HT1080 (cell line): ENCODE measurements at places on chromosomes 7 and 10.
A peak's percentile ranks its signal among the peaks of the same experiment; 100 is the strongest.

DNA sequence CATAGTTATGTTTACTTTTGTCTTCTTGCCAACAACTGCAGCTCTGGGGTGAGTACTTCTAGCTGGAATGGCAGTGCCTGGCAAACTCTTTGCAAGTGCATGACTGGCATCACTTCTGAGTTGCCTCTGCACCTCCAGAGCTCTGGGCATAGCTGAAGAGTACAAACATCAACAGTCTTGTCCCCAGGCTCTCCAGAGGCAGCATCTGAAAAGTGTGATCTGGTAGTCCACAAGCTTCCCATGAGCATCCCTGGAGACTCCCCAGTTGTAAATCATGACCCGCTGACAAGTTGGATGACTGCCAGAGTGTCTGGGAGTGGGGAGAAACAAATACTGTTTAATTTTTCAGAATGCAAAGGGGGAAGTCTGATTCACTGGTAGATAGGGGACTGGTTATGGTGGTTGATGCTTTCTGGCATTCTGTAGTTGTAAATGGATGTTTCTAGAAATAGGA is 138.9 kb upstream of the CDK13 start:
- peak; percentile 10 for DNase-seq

DNA sequence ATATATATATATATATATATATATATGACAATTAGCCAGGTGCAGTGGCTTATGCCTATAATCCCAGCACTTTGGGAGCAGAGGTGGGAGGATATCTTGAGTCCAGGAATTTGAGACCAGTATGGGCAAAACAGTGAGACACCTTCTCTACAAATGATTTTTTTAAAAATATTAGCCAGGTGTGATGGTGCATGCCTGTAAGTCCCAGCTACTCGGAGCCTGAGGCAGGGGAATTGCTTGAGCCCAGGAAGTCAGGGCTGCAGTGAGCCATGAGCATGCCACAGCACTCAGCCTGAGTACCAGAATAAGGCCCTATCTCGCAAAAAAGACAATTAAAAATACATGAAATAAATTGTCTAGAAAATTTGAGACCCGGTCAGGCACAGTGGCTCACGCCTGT is 47.2 kb upstream of the MSRB2 start:
- no peak for DNase-seq

GRCh38 chr7:553636-554111 is 34.0 kb upstream of the PDGFA start:
- no peak for DNase-seq

DNA sequence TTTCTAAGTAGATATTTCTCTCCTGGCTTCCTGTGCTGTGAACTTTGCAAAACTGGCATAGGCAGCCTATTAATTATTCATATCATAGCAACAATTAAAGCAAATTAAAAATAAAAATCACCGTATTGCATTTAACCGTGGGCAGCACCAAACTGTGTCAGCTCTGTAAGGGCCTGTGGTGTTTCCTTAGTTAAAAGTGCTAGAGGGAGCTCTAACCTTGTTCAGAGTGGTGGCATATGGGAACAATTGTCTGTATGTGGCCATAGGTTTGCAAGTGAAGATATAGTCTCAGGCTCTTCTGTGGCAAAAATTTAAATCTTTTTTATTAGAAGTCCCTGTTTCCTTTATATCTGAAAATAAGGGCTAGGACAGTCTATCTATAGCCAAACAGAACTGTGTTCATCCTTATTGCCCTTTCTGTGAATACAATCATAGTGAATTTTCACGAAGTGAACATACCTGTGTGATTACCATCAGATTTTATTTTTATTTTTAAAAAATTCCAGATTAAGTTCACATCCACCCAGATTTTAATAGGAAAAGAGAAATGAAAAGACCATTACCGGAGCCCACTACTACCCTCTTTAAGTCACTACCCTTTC is 92.6 kb downstream of the POLL start:
- DNase-seq: peak; percentile 1

DNA sequence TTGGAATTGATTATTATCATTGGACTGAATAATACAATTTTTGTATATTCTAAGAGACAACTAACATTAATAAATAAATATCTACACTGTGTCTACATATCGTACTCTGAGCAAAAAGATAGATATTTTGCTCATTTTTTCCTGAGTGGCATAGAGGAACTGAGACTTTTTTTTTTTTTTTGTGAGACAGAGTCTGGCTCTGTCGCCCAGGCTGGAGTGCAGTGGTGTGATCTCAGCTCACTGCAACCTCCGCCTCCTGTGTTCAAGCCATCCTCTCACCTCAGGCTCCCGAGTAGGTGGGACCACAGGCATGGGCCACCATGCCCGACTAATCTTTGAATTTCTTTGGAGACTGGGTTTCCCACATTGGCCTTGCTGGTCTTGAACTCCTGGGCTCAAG is 14.0 kb downstream of the KMT2E start:
- no peak for DNase-seq

GRCh38 chr7:51263631-51264484 is 52.8 kb downstream of the COBL start:
- no peak for DNase-seq

DNA sequence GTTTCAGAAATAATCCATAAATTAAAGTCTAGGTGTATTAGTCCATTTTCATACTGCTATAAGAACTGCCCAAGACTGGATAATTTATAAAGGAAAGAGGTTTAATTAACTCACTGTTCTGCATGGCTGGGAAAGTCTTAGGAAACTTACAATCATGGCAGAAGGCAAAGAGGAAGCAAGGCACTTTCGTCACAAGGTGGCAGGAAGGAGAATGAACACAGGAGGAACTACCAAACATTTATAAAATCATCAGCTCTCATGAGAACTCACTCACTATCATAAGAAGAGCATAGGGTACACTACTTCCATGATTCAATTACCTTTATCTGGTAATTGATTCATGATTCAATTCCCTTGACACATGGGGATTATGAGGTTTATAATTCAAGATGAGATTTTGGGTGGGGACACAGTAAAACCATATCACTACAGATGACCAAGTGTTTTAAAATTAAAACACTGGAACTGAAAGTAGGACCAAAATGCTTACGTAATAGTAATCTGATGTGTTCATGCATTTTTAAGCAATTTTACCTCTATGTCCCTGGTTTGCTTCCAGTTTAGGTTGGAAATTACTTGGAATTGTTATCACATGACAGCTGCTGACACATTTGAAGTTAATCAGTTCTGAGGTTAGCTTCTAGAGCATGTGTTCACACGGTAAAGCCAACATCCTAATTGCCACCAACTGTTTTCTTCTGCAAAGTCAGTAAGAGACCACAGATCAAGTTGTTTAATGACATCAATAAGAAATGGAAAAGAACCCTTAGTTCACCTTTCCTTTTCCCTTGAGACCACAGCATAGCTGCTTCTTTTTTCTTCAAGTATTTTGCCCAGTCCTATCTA is 48.4 kb upstream of the SEMA3C start:
- no peak for DNase-seq

DNA sequence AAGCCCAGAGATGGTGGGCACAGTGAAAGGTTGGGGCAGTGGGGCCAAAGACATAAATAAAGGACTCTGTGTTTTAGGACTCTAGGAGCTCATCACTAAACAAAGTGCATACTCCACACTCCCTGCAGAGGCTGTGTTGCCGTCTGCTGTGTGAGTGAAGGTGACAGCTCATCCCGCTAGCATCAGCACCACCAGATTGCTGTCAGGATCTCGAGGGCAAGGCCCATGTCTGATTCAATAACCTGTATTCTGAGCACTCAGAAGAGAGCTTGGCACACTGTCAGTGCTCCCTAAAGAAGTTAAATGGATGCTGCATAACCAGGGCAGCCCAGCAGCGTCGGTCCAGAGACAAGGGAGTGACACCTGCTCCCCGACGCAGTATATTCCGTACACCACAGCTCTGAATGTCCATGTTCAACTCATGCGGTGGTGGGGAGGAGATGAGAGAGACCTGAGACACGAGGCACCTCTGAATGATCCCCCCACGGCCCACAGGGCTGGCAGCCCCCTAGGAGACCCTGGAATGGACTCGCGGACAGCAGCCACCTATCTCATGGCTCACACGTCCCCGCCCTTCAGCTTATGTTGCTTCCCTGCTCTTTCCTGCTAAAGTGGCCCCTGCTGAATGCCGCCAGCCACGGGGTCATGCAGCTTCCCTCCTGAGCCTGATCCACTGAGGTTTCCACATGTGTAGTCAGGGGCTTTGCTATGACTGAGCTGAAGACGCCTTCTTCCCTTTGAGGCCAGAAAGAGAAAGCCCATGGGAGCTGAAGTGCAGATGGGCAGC is 132.7 kb upstream of the KCNMA1 start:
- DNase-seq: no peak

- no peak for DNase-seq
Observed at GRCh38 chr7:92325858-92326257, 80.1 kb downstream of the ANKIB1 start.

- no peak for DNase-seq
Observed at GRCh38 chr7:96337519-96337918, 15.6 kb upstream of the SLC25A13 start.

- DNase-seq: no peak
Observed at GRCh38 chr10:116978901-116979300, 26.1 kb downstream of the SHTN1 start.

- DNase-seq: no peak
Observed at GRCh38 chr10:81036257-81036656, 498.6 kb downstream of the SH2D4B start.

DNA sequence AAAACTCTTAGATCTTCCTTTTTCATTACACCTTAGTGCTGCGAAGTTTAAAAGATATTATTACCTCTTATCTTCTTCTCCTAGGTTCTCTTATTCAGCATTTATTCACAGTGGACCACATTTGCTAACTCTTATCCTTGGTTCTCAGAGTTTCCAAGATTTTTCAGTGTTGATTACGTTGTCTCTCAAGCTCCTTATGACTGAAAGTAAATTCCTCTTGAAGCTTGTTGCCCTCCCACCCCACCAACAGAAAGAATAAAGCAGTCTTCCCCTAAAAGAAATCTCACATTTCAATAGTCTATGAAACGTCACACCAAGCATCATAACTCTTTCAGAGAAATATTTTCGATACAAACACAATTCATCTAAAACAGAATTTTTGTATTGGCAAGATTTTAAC is 362.5 kb downstream of the MAGI2 start:
- no peak for DNase-seq

- peak; percentile 81 for DNase-seq
Observed at GRCh38 chr10:21135023-21135931, 238.2 kb upstream of the NEBL start.

DNA sequence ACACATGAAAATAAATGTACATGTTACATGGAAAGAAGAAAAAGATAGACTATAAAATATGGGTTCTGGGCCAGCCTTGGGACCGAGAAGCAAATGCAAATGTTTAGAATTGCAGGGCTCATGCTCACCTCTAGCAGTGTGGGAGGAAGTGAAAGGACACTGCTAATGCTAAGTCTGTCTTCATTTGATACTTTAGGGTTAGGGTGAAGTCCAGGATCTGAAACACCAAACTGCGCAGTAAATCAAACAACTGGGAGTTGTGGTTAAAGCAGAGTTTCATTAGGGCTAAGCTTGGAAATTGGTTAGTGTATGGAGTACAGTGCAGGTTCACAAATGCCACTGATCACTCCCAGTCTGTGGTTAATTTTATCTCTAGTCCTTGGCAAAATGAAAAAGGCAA is 73.2 kb upstream of the PDK4 start:
- no peak for DNase-seq

- DNase-seq: no peak
Observed at GRCh38 chr10:69504576-69505250, 53.4 kb downstream of the TSPAN15 start.

GRCh38 chr7:111743244-111743847 is 181.1 kb upstream of the IMMP2L start:
- no peak for DNase-seq

- DNase-seq: no peak
Observed at GRCh38 chr10:33901166-33901565, 566.7 kb upstream of the NRP1 start.

DNA sequence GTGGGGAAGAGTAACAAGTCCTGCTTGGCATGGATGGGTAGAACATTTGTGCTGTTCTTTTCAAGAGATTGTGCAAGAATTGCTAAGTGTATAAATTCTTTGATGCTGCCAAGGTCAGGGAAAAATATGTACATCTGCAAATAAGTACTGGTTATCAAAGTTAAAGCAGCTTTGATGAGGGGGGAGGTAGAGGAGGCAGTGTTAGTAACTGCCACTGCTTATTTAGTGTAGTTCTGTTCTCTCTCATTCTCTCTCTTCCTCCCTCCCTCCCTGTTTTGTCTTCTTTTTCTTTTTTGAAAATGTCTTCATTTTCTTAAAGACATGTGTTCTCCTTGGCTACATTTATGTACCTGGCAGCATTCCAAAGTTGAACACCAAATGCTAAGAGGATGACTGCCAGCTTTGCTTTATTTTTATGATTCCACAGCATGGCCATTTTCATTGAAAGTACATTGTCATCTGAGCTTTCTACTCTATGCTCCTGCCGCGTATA is 18.6 kb downstream of the CACNB2 start:
- DNase-seq: no peak

DNA sequence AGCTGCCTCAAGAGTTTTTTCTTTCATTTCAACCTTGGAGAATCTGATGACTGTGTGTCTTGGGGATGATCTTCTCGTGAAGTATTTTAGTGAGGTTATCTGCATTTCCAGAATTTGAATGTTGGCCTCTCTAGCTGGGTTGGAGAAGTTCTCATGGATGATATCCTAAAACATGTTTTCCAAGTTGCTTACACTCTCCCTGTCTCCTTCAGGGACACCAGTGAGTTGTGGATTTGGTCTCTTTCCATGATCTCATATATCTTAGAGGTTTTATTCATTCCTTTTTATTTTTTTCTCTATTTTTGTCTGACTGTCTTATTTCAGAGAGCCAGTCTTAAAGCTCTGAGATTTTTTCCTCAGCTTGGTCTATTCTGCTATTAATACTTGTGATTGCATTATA is 282.3 kb upstream of the CSTF2T start:
- no peak for DNase-seq

DNA sequence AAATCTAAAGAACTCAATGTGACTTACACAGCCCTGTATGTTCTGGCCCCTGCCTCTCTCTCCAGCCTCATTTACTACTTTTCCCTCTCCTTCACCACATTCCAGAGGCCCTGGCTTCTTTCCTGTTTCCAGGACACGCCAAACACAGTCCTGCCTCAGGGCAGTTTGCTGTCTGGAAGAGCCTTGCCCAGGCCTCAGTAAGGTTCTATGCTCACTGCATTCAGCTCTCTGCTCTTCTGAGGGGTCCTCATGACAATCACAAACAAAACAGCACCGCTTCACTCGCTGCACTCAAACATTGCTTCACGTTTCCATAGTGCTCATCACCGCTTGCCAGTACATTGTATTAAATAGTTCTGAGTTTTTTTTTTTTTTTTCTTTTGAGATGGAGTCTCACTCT is 35.1 kb upstream of the GARS1 start:
- no peak for DNase-seq
